Stimulated activated CD8-positive, alpha-beta memory T cell treated with anti-CD3 and anti-CD28 coated beads, Interleukin-7, amount 100 ng/mL, for 48 hours (primary cell): ENCODE measurements at places on chromosomes 11 and 22.

- no peak for DNase-seq
Observed at GRCh38 chr11:127943763-127944162, 643.6 kb downstream of the ETS1 start.

DNA sequence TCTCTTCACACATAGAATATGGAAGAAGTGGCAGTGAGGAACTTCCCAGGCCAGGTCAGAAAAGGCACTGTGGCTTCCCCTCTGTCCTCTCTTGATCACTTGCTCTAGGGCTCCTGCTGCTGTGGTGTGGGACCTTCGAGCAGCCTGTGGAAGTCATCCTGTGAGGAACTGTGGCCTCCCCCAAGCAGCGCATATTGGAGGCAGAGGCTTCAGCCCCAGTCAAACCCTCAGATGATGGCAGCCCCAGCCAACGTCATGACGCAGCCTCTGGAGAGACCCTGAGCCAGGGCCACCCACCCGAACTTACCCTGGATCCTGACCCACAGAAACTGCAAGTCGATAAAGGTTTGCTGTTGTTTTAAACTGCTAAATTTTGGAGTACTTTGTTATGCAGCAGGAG, 444.9 kb downstream of the TBC1D22A start:
- no peak for DNase-seq

- no peak for DNase-seq
Observed at GRCh38 chr22:17767233-17768065, 6.8 kb downstream of the BID start.

DNA sequence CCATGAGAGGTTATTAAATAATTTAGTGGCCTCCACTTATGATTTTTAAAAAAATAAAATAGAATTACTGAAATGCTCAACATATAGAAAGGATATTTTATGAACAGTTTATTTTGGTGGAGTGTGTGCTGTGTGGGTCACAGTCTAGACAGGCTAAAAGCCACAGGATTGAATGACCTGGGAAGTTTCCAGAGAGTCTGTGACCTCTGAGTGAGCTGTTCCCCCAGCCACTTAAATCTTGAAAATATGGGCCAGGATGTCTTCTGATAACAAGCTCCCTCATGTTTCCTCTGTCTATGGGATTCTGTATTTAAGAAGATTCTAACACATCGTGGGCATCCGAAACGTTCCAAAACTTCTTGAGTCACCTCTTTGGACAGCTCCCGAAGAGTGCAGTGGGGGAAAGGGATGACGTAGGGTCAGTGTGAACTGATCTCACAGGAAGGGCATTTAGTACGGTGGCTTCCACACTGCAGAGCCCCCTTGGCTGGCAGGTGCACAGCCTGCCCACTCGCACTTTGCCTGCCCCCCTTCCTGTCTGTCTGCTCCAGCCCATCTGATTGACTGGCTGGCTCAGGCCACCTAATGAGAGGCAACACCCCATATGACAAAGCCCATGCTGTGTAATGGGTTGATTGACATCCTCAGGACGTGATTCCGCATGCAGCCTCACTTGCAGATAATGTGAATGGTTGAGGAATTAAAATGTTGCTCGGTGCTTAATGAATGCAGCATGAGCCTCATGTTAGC, 97.4 kb downstream of the NTM start:
- no peak for DNase-seq

DNA sequence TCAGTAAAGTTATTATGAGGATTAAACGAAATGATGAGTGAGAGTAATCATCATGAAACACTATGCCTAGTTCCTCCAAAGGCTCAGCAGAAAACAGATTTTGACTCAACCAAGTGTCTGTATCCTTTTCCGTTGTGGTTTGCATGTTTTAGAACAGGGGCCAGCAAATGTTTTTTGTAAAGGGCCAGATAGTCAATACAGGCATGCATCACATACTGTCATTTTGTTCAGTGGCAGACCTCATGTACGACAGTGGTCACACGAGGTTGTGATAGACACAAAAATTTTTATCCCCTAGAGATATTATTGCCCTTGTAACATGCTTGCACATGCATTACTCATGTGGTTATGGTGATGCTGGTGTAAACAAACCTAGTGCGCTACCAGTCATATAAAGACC, 81.9 kb upstream of the SLC25A18 start:
- DNase-seq, result no peak

DNA sequence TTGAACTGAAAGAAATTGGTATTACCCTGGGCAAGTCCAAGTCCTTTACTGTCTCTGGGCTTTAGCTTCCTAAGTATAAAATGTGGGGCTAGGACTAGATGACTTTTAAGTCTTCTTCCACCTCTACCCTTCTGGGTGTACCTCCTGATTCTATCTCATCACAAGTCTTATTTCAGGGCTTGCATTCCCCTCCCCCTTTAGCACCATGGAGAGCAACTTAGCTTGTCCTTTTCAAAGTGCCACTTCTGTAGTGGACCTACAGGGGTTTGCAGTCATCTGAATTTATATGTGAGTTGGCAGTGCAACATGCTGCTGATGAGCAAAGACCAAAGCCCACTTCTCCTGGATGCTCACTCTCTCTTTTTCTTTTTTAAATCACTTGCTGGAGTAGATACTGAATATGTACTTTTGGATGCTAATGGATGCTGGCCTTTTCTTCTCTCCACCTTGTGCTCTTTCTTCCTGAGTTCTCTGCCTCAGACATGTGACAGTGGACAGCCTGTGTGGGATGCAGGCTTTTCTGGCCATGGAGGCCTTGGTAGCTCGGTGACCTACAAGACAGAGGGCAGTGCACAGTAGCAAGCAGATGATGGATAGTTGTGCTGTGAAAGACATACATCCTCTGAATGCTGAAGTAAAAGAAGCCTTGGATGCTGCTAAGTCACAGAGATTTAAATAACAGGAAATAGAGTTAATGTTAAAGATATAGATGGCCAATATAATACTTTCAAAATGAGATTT, 185.0 kb downstream of the NELL1 start:
- no peak for DNase-seq

GRCh38 chr11:37199082-37199481, 601.0 kb upstream of the RAG2 start:
- DNase-seq, result no peak

GRCh38 chr11:129440028-129440713, 64.5 kb downstream of the BARX2 start:
- DNase-seq, result no peak

DNA sequence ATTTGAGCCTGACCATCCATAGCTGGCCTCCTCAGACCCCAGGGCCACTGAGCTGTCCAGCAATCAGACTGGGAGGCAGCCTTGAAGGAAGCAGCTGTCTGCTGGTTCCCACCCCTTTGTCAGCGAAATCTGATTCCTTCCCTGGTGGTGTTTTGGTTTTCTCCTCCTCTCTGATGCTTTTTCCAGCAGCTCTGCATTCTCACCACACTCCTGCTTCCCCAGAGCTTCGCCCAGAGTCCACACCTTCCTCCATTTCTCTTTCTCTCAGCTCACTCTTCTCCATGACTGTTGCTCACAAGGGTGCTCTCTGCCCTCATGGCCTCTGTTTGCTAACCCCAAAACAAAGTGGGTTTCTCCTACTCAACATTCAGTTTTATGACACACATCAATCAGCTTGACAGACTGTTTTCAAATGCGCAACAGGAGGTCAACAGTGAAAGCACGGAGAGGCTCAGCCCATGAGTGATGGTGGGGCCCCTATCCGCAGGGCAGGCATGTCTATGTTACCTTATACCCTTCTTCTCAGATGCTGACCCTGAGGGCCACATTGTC, 130.6 kb upstream of the MTNR1B start:
- DNase-seq, result no peak

GRCh38 chr11:60118338-60118737, 29.9 kb downstream of the MS4A2 start:
- DNase-seq, result no peak

DNA sequence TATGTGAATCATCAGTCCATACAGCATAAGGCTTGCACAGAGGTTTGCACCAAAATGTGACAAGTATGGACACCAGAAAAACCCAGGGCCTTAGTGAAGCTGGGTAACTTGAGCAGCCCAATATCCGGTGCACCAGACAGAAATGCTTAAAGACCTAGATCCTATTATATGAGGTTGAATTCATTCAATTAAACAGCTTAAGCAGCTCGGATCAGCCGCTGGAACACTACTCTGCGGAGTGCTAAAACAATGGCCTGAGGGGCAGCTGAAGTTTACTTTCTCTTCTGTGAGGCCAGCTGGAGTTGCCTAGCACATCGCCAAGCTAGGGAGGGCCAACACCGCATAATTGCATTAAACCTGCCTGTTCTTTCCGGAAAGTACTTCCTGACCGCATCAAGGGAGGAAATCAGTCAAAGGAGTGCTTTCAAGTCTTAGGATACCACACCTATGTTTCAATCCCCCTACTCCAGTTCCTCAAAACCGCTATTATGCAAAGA, 17.0 kb upstream of the FAM181B start:
- no peak for DNase-seq

DNA sequence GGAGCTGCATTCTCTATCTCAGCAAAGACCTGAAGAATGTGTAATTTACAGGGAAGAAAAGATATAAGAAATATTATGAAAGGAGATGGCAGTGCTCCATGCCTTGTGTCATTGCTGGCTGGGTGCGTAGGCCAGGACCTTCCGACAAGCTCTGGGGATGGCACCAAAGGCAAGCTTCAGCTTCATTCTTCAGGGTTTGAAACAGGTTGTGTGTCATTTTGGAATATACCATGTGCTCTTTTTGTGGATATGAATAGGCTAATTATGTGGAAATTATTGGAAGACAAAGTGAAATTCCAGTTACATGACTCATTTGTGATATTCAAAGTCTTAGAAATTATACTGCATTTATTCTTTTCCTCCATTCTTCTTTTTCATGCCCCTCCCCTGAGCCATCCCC, 5.7 kb upstream of the KIRREL3 start:
- no peak for DNase-seq

GRCh38 chr22:37215890-37216289, 3.6 kb upstream of the SSTR3 start:
- no peak for DNase-seq

DNA sequence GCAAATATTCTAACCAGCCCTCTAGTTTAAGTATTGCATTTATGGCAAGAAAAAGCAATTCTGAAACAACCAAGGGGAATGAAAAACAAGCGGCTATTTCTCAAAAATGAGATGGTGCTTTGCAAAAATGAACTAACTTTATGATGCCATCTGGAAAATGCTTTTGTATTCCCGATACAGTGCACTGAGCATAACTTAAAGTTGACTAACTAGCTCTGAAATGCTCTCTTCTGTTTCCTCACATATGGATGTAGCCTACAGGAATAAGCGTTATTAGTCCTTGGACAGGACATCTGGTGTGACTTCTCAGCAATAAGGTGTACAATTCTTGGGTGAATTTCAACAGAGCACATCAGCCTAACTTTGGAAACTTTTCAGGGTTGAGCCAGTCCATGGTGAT, 228.2 kb upstream of the DDI1 start:
- DNase-seq, result no peak

GRCh38 chr11:43905813-43906241, 25.2 kb downstream of the ALKBH3 start:
- no peak for DNase-seq

- DNase-seq, result no peak
Observed at GRCh38 chr11:60485987-60486386, 6.6 kb upstream of the MS4A12 start.

DNA sequence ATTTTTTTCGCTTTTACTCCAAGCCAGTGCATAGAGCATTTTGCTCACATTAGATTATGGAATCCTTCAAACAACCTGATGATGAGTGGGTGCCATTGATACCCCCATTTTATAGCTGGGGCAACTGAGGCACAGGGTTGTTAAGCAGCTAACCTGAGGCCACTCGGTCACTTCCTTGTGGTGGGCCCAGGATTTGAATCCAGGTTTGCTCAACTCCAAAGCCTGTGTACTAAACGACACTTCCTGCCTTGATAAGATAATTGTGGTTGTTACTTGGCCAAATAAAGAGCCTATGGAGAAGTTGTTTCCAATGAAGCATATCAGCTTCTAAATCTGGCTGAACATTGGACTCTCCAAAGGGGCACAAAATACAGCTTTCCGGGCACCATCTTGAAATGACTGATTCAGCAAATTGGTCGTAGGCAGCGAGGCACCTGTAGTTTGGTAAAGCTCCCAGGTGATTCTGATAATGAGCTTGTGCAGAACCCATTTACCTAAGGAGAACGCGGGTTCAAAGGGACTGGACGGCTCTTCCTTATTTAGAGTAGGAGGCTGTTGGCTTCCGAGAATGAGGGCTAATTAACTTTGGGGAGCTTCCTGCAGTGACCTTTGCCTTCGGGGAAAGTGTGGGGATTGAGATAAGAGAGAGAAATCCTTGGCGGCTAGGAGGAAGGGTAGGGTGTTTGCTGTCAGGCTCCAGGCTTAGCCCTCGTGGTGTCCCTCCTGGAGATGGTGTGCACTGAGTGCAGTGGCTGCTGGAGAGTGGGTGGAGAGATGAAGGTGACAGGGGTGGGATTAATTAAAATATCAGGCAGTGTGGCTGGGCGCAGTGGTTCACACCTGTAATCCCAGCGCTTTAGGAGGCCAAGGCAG, 17.5 kb upstream of the EHF start:
- no peak for DNase-seq

DNA sequence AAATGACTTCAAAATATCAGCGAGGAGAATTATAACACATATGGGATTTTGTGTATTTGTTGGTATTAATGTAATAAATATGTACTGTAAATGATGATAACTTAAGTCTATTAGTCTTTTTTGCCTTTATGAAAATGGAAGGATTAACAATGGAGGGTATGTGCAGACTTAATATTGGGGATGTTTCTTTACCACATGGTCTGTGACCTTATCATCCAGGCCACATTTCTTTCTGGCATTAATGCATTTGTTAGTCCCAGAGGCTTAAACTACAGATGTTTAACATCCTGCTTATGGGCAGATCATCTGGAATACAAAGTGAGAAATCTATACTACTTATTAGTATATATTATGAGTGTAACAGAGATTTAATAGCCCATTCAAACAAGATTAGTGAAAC, 64.6 kb downstream of the SOX6 start:
- no peak for DNase-seq

- no peak for DNase-seq
Observed at GRCh38 chr11:118015385-118015841, 29.2 kb downstream of the IL10RA start.

DNA sequence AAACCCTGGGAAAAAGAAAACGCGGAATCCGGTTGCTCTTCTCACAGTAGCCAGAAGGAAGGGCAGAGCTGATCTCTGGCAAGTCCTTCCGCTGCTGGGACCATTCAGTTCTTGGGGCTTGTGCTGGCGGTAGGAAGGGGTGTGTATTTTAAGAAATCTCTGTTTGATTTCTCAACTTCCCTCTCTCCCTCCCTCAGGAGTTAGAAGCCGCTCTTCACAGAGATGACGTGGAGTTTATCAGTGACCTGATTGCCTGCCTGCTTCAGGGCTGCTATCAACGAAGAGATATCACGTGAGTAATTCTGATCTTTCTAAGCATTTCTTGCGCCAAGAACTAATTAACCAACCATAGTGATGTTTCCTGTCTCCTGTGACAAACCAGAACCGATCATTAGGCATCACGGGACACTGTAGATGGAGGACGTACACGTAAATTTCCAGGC, 85.9 kb upstream of the SLC25A18 start:
- no peak for DNase-seq

GRCh38 chr11:77406396-77406795, 67.5 kb downstream of the PAK1 start:
- DNase-seq, result no peak
